ENCODE measurements at places on chromosomes 1 and 21.

GRCh38 chr1:97603218-97603617 lies 317.6 kb downstream of the DPYD start:
- DNase-seq, result no peak

GRCh38 chr1:30335389-30335996 lies 387.9 kb downstream of the MATN1 start:
- no peak for DNase-seq

GRCh38 chr1:204445860-204446412 lies 34.3 kb upstream of the PPP1R15B start:
- peak; percentile 48 for DNase-seq

DNA sequence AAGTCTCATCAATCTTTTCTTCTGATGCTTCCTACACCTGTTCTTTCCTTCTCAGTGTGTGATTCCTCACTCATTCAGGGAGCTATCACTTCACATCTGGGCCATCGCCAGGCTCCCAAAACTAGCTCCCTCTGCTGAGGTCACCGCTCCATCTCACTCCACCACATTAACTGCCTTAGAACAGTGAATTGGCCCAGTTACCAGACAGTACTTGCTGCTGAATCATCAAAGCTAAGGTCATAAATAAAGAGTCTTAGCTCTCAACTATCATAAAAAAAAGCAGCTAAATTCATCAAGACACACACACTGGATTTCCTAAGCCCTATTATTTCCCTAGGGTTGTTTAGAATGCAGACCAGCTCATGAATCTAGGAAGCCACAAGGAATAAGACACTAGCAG lies 18.8 kb upstream of the SRM start:
- no peak for DNase-seq

Measured in activated CD4-positive, alpha-beta T cell treated with anti-CD3 and anti-CD28 coated beads, Interleukin-2, amount 10 ng/mL, durations not matched to agents 7 days and 5 days (primary cell).